ENCODE measurements at places on chromosomes 11 and 22. TPM values are rescaled to one million over a fixed set of nuclear protein-coding genes. Genes with fewer than 3 reads are reported as not detected.

The RTCB gene
- 65.0 TPM for total RNA-seq

The NPTXR gene
- 2.0 TPM for total RNA-seq

The NOX4 gene
- 25.2 TPM for total RNA-seq

The IFTAP gene
- total RNA-seq = 18.3 TPM

The FAM180B gene
- total RNA-seq = 0.82 TPM

The SLC22A6 gene
- not detected for total RNA-seq

The SPON1 gene
- total RNA-seq = 58.5 TPM

The C22orf42 gene
- total RNA-seq = not detected

The RIMBP3B gene
- total RNA-seq = not detected

The SCGB2A2 gene
- not detected for total RNA-seq

The BTBD18 gene
- not detected for total RNA-seq

The SCN2B gene
- total RNA-seq = not detected

The DDTL gene
- 0.65 TPM for total RNA-seq

The PANX3 gene
- total RNA-seq = not detected

The UPB1 gene
- 0.57 TPM for total RNA-seq

The TMEM191B gene
- not detected for total RNA-seq

The TRIM51 gene
- not detected for total RNA-seq

The IGLL5 gene
- 1.1 TPM for total RNA-seq

The OR51V1 gene
- not detected for total RNA-seq

The CALCA gene
- total RNA-seq = not detected

The PATE4 gene
- not detected for total RNA-seq

The PDE3B gene
- 367 TPM for total RNA-seq

The MAPK8IP2 gene
- total RNA-seq = 0.51 TPM

The KIF18A gene
- total RNA-seq = 1.9 TPM

The PRAME gene
- total RNA-seq = not detected

The UNC93B1 gene
- 30.7 TPM for total RNA-seq

The CDC42EP1 gene
- total RNA-seq = 11.3 TPM

The PRG2 gene
- not detected for total RNA-seq

The TBC1D22A gene
- total RNA-seq = 10.8 TPM

The FGF3 gene
- total RNA-seq = not detected

The CRYBB3 gene
- total RNA-seq = not detected

The TSGA10IP gene
- not detected for total RNA-seq

The OR51I1 gene
- 2.9 TPM for total RNA-seq

The RASL10A gene
- 2.2 TPM for total RNA-seq

The PLEKHA7 gene
- total RNA-seq = 14.7 TPM

The OR8U1 gene
- total RNA-seq = not detected

The KRTAP5-1 gene
- not detected for total RNA-seq

The MMP12 gene
- not detected for total RNA-seq

The MAPK12 gene
- 3.7 TPM for total RNA-seq
